Hematopoietic multipotent progenitor cell (in vitro differentiated cells): ENCODE measurements at places on chromosomes 2 and 18.

- DNase-seq: no peak
Measured at GRCh38 chr2:128396500-128396891, 77.8 kb upstream of the HS6ST1 start.

DNA sequence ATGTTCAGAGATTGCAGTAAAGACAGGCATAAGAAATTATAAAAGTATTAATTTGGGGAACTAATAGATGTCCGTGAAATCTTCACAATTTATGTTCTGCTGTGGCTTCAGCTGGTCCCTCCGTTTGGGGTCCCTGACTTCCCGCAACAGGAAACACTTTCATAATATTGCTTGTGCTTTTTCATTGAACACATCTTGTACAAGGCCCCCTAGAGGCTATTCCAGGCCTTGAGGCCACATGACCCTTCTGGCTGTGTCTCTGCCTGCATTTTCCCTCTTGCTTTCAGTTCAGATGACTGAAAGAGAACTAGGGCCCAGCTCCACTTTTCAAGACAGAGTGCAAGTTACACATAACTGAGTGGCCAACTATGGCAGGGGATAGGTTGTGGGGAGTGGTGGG is 164.1 kb downstream of the TMEM247 start:
- DNase-seq: no peak

- no peak for DNase-seq
Measured at GRCh38 chr2:217978536-217979150, 24.2 kb downstream of the TNS1 start.

GRCh38 chr2:217654168-217654567 is 348.6 kb downstream of the TNS1 start:
- no peak for DNase-seq

DNA sequence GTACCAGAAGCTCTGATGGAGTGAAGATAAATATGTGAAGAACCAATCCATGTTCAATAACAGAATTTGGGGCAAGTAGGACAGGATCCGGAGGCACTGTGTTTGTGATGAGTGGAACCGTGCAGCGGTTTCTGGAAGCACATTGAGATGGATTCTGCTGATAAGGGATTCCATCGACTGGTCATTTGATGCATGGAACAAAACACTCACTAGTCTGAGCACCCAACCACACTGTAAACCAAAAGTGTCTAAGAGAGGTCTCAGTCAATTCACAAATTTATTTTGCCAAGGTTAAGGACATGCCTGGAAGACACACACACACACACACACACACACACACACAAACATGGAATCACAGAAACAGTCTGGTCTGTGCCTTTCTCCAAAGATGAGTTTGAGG is 459.5 kb downstream of the FBXO15 start:
- DNase-seq: no peak

GRCh38 chr18:35306588-35307250 is 16.7 kb upstream of the ZSCAN30 start:
- DNase-seq: no peak

DNA sequence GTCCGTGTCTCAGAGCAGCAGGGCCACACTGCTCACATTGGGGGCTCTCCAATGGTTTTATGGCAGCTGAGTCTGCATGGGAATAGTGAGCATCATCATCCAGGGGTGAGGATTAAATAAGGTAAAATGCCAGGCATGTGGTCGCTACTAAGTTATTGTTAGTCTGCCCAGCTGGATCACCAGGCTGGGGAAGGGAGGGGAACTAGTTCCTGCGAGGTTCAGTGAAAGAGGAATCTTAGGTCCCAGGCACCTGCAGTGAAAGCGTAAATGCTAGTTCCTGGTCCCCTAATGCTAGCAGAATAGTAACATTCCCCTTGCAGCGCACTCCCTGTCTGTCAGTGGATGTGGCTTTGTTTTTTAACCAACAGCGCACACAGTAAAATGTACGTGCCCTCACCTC is 60.1 kb downstream of the ARHGEF4 start:
- no peak for DNase-seq

DNA sequence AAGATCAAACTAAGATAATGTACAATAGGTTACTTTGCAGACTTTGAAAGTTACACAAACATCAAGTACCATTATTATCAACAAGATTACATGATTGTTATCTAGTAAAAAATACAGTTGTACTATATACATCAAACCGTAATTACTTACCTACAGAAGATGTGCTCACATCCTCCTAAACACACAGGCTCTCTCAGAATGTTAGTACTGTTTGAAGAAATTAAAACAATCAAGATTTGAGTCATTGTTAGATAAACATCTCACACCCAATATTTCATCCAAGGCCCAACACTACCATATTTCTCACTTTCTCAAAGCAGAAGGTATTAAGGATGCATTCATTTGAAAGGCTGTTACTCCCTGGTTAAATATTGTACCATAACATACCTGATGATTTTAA is 12.6 kb downstream of the BARD1 start:
- no peak for DNase-seq

DNA sequence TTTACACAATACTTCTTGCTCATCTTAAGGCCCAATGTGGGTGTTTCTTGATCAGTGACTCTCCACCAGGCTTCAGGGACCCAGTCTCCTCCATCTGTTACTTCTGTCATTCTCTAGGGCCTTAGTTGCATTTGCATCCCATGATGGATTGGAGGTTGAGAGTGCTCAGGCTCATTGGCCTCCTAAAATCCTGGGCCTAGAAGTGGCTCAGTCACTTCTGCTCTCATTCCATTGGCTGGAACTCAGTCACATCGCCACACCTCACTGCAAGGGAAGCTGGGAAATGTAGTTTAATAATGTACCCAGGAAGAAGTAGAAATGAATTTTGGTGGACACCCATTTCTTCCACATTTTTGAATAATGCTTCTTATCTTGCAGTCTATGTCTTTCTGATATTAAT is 223.5 kb downstream of the HRH4 start:
- no peak for DNase-seq

GRCh38 chr2:81692566-81692965 is 1388.0 kb upstream of the LRRTM1 start:
- DNase-seq: no peak

DNA sequence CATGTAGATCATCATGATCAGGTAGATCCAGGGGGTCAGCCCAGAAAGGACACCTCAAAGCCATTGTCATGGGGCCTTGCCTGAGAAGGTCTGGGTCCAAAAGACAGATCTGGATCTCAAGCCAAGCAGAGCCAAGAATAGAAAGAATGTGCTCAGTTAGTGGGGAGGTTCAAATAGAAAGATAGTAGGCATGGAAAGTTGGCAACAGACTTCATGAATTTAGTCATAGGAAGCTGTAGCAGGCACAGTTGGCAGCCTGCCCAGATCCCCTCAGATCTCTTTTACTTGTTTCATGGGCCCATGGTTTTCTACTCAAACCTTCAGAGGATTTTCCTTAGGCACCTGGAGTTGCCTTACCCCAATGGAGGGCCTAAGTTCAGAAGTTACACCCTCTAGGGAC is 767.0 kb downstream of the SLC4A3 start:
- no peak for DNase-seq
